HEK293T (cell line): ENCODE measurements at places on chromosomes 4 and X.

GRCh38 chrX:10076765-10077164, 80.0 kb upstream of the CLCN4 start:
- DNase-seq: no peak

DNA sequence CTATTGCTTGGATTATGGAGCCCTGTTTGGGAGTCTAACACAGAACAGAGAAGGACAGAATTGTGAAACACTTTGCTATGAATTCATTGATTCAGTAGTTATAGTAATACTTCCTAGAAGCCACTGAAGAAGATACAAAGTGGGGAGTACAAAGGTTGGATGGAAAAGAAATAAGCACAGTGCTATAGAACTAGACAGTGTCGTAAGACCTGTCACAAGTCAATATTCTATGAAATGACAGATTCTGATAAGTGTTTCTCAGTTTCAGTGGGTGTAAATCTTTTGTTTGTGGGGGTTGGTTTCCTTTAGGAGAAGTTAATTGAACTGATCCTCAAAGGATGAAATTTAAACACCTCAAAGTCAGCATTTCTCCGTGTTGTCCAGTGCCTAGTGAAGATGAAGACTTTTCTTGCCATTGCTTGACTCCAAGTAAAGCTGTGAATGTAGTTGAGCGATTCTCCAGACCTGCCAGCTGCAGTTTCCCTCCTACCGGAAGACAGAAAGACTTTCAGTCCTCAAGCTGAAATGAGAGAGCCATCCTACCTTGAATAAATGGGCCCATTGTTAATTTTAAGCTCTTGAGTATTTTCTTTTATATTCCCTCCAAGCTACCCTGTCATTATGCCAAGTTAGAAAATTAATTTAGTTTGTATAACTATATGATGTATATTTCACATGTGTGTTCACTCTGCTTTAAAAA, 7.9 kb downstream of the PDLIM5 start:
- no peak for DNase-seq

DNA sequence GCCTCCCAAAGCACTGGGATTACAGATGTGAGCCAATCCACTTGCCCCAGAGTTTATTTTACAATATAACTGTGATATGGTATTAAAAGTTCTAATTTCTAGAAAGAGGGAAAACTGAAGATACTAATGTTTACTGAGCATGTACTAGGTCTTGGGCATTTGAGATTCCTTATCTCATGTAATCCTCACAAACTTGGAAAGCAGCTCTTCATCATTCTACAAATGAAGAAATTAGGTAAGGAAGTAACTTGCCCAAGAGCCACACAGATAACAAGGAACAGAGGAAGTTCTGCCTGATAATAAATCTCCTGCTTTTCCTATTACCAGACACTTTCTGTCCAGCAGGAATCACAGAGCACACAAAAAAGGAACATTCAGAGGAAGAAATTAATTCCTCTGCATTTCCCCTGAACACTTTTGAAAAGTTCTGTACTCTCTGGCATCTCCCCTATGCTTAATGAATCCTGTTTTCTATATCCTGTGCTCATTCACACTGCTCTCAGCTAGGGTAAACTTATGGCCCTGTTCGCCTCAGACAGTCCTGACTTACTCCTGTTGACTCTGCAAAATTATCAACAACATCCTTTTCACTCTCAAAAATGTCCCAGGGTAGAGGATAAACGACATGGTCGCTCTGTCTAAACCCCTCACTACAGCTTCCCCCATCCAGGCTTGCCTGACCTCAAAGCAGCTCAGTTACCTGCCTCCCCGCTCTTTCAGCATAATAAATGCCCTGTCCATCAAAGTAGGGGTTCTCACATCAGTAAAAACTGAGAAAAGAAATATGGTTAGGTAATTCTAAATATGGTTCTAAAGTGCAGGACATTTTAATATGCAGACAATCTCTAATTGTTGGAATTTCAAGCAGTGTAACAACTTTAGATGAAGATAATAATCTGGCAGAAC, 13.6 kb downstream of the SH3RF1 start:
- DNase-seq: no peak

GRCh38 chr4:27429364-27429871, 568.8 kb downstream of the STIM2 start:
- no peak for DNase-seq

GRCh38 chr4:13920111-13920875, 292.8 kb upstream of the BOD1L1 start:
- no peak for DNase-seq

- DNase-seq: peak; percentile 40
Observed at GRCh38 chr4:173317004-173317403, 17.2 kb downstream of the HMGB2 start.

DNA sequence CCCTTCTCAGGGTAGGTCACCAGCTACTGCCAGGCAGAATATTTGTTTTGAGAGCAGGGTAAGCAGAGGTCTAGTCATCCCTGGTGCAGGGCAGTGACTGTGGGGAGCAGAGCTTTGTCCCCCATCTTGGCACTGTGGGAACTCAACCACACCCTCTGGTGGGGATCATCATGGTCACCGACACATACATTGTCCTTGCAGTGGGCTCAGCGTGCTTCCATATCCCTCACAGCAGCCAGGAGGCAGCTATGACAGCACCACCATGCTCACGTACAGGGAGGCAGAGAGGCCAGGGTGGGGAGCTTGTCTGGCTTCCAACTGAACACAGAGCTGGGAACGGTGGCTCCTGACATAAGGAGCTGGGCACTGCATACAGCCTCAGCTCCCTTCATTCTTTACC, 102.3 kb downstream of the ENPP6 start:
- no peak for DNase-seq

DNA sequence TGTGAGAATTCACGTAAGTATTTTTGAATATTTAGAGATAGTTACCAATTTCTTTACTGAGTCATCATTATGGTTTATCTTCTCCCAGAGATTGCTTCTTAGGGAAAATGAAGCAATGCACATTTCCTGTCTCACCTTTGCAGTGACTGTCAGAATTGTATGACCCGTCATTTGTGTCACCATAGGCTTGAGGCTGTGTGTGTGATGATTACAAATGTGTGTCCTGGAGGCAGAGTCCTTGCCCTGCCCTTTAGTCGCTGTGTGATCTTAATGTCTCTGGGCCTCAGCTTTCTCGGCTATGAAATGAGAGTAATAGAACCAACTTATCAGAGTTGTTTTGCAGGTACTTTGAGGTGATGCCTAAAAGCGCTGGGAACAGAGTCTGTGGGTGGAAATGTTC, 13.9 kb downstream of the HCCS start:
- DNase-seq: no peak

DNA sequence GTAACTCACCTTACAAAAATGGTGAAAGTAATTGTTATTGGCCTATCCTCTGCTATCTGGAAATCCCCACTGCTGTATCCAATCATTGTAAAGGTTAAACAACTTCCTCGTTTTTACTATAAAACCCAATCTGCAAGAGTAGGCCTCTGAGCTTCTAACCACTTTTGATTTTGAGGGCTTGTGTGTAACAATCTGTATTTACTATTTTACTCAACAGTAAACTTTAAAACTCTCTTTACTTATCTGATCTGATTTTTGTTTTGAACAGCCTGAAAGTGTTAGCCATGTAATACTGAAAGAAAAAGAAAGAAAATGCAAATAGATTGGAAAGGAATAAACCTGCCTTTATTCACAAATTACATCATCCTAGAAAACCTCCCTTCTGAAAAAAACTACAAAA, 63.1 kb downstream of the SLC10A7 start:
- no peak for DNase-seq

- no peak for DNase-seq
Observed at GRCh38 chr4:680551-680927, 6.2 kb downstream of the MYL5 start.

- DNase-seq: no peak
Observed at GRCh38 chr4:142336251-142336934, 509.7 kb downstream of the INPP4B start.

DNA sequence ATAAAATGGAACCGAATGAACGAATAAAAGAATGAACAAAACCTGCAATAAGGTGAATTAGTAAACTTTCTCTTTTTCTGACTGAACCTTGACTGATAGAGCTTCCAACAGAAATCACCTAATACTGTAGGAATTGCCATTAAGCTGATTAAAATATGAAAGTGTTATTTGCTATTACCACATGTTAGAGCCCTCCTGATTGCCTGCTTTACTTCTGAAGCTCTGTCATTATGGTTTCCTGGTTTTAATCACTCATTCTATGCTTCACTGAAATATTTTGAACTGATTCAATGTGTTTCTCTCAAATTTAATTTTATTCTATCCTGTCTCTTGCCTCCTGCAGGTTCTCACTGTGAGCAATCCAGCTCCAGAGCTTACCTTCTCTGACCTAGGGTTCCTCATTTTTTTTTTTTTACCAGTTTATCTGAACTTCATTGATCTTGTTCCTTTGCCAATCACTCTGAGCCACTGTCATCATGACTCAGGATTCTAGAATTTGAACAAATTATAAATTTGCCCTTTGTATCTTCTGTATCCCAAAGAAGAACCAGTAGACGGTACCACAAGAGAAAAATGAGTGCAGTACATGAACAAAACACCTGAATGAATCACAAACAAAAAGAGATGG, 48.1 kb upstream of the UGT2B15 start:
- DNase-seq: no peak
